ENCODE measurements at places on chromosomes 1 and 21. TPM values are rescaled to one million over a fixed set of nuclear protein-coding genes. Genes with fewer than 3 reads are reported as not detected.

The TRIM17 gene
- total RNA-seq: 2.3 TPM

GRCh38 chr1:77857552-77857951 lies 30.9 kb upstream of the NEXN start:
- DNase-seq: no peak
- H3K36me3 ChIP-seq: peaks cover 36% of the 10 kb centered on the region
- H3K4me3 ChIP-seq: no peak overlapping the region

DNA sequence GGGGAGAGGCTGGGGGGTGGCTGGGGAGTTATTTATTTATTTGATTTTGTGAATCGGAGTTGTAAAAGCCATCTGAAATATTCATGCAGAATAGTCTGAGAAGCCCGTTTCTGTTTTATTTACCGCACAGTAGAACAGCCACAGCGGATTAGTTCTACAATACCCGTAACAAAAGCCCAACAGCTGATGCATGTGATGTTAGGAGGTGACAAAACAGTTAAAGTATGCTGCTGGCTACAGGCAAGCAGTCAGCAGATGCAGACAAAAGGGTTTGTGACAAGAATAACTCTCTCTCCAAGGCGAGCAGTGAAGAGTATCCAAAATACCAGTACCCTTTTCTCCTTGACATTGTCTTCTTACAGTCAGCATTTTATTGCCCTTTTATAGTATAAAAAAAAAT lies 42.0 kb downstream of the PROX1 start:
- H3K27me3 ChIP-seq: no peaks in the 10 kb centered on the region
- H3K4me3 ChIP-seq: no peak overlapping the region
- H3K36me3 ChIP-seq: no peaks in the 10 kb centered on the region
- no peaks in the 10 kb centered on the region for H3K4me1 ChIP-seq

DNA sequence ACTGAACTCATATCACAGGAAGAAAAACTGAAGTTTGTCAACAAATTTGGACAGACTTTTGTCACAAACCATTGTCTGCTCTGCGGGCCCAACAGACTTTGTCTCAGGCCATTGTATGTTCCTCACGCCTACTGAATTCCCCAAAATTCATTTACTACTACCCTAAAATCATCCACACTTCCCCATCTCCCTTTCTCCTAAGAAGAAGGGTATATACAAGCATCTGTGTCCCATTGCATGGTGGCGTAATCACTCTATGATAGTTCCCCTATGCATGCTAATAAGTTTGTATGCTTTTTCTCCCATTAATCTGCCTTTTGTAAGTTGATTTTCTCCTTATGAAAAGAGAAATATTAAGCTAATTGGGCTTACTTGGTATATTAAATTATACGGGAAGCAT lies 54.9 kb upstream of the ATF3 start:
- no peaks in the 10 kb centered on the region for H3K36me3 ChIP-seq
- H3K4me3 ChIP-seq: no peak overlapping the region
- H3K27ac ChIP-seq: no peak overlapping the region

DNA sequence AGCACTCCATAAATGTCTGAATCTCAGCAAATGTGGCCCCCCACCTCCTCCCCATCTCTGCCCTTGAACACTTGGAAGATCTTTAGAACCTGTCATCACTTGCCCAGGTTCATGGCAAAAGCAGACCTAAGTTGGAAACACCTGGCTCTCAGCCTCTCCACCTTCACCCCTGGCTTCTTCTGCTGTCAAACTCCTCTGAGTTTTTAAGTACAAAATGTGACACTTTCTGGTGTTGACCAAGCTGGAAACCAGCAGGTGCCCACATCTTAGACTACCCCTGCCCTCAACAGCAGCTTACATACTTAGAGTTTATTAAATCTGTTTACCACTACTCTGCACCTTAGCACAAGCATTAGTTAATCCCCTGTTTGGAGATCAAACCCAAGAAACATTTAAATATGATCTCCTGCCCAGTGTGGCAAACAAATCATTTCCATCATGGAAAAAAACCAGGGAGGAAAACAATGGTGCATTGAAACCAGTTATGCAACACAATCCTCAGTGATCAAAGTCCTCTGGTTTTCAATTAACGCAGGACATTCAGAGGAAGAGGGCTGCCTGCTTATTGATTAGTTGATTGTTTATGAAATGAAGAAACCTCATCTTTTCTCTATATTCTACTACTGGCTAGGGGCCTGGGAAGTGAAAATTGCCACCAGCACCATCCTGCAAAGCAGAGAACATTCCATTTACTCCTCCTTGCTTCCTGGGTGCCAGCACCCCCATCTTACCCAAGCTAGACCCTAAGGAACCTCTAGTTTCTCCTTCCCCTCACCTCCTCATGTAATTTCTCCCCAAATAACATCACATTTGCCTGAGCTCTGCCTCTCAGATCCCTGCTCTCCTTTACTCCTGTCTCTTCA lies 139.4 kb upstream of the RAB4A start:
- no peak overlapping the region for H3K27ac ChIP-seq
- peaks cover 22% of the 10 kb centered on the region for H3K4me1 ChIP-seq
- H3K4me3 ChIP-seq: no peak overlapping the region
- peaks cover 7% of the 10 kb centered on the region for H3K27me3 ChIP-seq
- H3K36me3 ChIP-seq: peaks cover 4% of the 10 kb centered on the region

The NFASC gene
- total RNA-seq: 3.8 TPM

DNA sequence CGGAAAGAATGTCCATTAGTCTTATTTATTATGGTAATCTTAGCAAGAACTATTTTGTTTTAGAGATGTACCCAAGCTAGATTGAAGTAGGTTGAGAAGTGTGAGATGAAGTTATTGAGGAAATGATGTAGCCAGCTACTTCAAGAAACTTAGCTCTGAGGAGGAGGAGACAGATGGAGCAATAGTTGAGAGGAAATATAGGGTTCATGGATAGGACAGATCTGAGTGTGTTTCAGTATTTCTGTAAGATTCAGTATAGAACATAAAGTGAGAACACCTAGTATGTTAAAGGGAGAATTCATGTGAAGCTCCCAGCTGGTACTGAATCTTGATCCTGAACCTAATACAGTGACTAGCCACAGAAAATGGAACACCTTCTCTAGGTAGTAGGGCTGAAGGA lies 28.9 kb downstream of the TSNAX start:
- peaks cover 4% of the 10 kb centered on the region for H3K36me3 ChIP-seq
- no peak for DNase-seq
- H3K4me3 ChIP-seq: no peak overlapping the region
- no peaks in the 10 kb centered on the region for H3K4me1 ChIP-seq
- no peaks in the 10 kb centered on the region for H3K27me3 ChIP-seq

- no peak overlapping the region for H3K27ac ChIP-seq
- no peak for DNase-seq
- H3K27me3 ChIP-seq: no peaks in the 10 kb centered on the region
- H3K4me3 ChIP-seq: no peak overlapping the region
Measured at GRCh38 chr21:18373606-18374005, 30.0 kb downstream of the TMPRSS15 start.

The IGSF21 gene
- total RNA-seq: 4.4 TPM

DNA sequence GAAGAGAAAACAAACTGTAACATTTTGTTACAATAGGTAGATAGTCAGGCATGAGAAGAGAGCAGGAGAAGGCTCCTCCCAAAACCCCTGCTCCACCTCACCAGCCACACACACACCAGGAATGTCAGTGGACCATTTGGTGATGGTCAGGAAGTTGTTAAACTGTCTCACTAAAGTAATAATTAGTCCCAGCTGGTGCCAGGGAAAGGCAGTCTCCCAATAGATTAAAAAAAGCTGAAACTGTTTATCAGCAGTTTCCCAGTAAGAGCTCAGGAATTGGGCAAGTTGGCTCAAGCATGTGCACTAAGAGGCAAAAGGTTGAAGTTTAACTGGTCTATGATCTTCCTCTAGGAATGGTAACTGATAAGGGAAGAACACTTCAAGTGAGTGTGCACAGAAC lies 249.6 kb downstream of the COL11A1 start:
- peaks cover 3% of the 10 kb centered on the region for H3K27me3 ChIP-seq
- no peak for DNase-seq
- H3K4me1 ChIP-seq: no peaks in the 10 kb centered on the region

Measured in endothelial cell (in vitro differentiated cells).